ENCODE measurements at places on chromosomes 6 and 20.
A peak's percentile ranks its signal among the peaks of the same experiment; 100 is the strongest.

DNA sequence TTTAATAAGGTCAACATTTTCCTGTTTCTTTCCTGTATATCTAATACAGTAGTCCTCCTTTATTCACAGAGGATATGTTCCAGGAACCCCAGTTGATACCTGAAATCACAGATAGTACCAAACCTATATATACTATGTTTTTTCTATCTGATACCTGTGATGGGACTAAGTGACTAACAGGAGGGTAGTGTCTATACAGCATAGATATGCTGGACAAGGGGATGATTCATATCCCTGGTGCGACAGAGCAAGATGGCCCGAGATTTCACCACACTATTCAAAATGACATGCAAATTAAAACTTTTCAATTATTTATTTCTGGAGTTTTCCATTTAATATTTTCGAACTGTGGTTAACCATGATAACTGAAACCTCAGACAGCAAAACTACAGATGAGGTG is 281.1 kb downstream of the LAMA2 start:
- DNase-seq: no peak

DNA sequence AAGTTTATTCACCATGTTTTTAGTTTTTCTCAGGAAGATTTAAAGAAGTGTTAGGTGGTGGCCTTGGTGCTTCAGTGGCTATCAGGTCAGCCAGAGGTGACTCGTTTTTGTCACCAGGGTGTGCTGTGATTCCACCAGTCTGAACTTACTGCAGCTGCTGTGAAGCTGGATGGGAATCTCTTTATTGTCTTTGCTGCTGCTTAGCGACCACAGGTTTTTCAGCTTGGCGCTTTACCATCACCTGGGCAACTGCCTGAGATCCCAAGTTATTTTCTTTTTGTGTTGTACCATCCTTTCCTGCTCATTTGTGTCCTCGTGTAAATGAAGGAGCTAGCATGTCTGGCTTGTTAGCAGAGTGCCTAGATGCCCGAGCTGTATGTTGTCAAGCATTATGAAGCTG is 146.9 kb downstream of the MACROD2 start:
- peak; percentile 47 for DNase-seq

- DNase-seq: no peak
Measured at GRCh38 chr6:70575899-70576495, 9.3 kb downstream of the SDHAF4 start.

- no peak for DNase-seq
Measured at GRCh38 chr6:129651291-129651691, 58.7 kb downstream of the ARHGAP18 start.

DNA sequence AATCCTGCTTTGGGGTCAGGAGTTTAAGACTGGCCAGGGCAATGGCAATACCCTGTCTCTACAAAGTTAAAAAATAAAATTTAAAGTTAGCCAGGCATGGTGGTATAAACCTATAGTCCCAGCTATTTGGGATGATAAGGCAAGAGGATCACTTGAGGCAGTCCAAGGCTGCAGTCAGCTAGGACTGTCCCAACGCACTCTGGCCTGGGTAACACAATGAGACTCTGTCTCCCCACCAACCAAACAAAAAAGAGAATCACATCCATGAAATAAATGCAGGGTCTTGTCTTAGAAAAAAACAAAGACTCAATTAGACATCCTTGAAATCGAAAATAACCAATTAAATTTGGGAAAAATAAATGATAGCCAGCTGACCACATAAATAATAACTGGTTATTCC is 88.9 kb downstream of the PHIP start:
- DNase-seq: no peak

DNA sequence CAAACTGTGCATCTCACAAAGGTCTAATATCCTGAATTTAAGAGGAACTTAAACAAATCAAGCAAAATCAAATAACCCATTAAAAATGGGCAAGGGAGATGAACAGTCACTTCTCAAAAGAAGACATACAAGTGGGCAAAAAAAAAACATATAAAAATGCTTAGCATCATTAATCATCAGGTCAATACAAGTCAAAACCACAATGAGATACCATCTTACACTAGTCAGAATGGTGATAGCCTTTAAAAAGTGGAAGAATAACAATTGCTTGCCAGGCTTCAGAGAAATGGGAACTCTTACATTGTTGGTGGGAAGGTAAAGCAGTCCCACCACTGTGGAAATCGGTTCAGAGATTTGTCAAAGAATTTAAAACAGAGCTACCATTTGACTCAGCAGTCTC is 646.7 kb upstream of the PTCHD4 start:
- DNase-seq: no peak

Measured in osteoblast (primary cell).